ENCODE measurements at places on chromosomes 3 and 15. TPM values are rescaled to one million over a fixed set of nuclear protein-coding genes. Genes with fewer than 3 reads are reported as not detected.

Gene PCSK6
- total RNA-seq, result 8.8 TPM

GRCh38 chr3:32843510-32844321, 25.9 kb downstream of the TRIM71 start:
- DNase-seq, result no peak

Gene LIPC
- total RNA-seq, result not detected

Gene NAALADL2
- 21.0 TPM for total RNA-seq

GRCh38 chr3:173660645-173661299, 263.2 kb downstream of the NLGN1 start:
- DNase-seq, result no peak

GRCh38 chr3:178915365-178915764, 156.2 kb downstream of the ZMAT3 start:
- DNase-seq, result no peak

- no peak for DNase-seq
Observed at GRCh38 chr3:191158815-191159214, 40.2 kb upstream of the OSTN start.

Gene FANCD2OS
- total RNA-seq, result not detected

Gene KLF13
- total RNA-seq, result 59.5 TPM

Gene MELTF
- 8.7 TPM for total RNA-seq

DNA sequence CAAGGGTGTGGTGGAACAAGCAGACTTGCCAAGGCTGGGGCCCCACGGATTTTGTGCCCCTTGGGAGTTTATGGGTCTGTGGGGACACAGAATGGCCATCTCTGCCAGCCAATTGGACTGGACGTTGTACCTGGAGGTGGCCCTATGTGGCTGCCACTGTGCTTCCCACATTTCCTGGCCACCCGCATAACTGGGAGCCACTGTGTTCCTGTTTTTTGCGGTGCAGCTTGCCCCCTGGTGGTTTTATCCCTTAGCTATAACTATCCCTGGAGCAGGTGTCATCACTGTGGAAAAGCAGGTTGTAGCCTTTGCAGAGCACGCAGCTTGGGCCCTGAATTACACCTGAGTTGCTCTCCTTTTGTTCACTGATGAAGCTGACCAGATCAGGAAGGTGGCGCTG, 306.3 kb downstream of the ZPLD1 start:
- no peak for DNase-seq

Gene RTP3
- not detected for total RNA-seq
